ENCODE measurements at places on chromosomes 13 and 19.

- DNase-seq: no peak
Measured at GRCh38 chr19:54203151-54203611, 2.5 kb downstream of the RPS9 start.

DNA sequence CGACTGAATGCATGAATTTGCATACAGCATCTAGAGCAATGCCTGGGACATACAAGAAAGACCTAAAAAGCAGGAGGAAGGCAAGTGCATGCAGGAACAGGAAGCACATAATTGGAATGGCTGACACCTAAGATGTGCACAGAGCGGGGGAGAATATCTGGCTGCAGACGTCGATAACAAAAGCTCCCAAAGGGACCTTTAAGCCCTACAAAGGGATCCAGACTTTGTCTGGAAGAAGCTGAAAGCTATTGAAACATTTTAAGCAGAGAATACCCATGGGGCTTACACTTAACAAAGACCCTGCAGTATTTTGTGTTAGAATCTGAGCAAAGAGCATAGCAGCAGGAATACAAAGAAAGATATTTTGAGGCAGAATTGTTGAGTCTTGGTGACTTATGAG lies 107.4 kb upstream of the CLDN10 start:
- no peak for DNase-seq

DNA sequence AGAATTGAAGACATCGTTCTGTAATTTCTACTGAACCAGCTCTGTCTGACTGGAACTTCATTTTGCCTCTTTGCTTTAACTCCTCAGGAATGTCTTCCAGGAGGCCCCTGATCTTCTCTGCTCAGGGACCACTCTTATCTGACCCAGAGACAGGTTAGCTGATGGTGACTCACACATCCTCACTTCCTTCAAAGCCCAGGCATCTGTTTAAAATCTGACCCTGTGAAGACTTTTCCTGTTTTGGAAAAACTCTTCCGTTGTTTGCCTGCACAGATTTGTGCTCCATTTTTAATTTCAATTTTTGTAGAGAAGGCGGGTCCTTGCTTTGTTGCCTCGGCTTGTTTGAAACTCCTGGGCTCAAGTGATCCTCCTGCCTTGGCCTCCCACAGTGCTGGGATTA lies 1.6 kb downstream of the ARL11 start:
- no peak for DNase-seq

- no peak for DNase-seq
Measured at GRCh38 chr13:96532804-96533203, 442.9 kb downstream of the HS6ST3 start.

DNA sequence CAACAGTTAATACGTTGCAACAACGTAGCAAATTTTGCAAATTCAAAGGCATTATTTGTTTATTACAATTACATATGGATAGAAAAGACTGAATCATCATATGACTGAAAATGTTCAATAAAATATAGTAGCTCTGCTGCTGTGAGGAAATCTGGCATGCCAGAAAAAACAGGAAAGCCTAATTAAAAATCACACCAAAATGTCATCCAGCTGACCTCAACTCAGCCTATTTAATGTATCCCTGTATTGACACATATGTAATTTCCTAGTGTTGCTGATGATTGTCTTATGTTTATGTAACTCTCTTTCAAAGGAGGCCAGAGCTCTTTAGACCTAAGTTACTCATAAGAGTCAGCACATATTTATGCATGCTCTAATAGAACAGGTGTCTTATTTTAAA lies 495.0 kb downstream of the PCDH17 start:
- DNase-seq: no peak

DNA sequence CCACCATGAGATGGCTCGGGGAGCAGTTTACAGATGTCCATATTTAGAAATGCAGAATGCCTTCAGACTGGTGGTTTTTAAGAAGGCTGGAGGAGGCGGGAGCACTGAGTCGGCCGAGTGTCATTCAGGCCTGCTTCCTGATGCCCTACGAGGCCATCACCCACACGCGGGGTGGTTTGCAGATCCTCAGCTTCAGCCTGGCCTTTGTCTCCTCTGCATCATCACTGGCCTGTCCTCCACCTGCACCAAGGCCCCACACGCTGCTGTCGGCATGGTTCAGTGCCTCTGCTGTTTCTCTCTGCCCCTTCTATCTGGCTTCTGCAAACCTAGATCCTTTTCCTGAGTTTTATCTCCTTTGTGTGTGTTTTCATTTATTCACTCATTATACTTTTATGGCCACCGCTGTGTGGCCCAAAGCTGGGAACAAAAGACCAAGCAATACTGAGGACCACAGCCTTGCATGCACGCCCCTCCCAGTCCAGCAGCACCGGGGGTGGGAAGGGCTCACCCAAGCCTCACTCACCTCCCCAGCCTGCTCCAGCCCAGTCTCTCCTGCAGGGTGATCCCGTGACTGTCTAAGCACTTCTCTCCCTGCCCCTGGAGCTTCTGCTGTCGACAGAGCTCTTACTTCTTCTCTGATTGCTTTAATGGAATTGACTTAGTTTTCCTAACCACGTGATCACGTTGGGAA lies 240.8 kb downstream of the TEX29 start:
- no peak for DNase-seq

DNA sequence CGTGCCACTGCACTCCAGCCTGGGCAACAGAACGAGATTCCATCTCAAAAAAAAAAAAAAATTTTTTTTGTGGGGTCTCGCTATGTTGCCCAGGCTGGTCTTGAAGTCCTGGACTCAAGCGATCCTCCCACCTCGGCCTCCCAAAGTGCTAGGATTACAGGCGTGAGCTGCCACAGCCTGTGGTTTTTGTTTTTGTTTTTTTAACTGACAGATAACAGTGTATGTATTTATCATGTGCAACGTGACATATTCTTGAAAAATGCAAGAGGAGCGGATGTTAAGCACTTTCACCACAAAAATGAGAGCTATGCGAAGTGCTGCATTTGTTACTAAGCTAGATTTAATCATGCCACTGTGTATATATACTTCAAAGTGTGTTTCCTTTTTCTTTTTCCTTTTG lies 49.0 kb downstream of the ARHGEF18 start:
- DNase-seq: no peak

GRCh38 chr19:51002542-51003311 lies 1.3 kb upstream of the KLK8 start:
- no peak for DNase-seq

- DNase-seq: no peak
Measured at GRCh38 chr13:22336460-22336859, 665.6 kb downstream of the FGF9 start.

DNA sequence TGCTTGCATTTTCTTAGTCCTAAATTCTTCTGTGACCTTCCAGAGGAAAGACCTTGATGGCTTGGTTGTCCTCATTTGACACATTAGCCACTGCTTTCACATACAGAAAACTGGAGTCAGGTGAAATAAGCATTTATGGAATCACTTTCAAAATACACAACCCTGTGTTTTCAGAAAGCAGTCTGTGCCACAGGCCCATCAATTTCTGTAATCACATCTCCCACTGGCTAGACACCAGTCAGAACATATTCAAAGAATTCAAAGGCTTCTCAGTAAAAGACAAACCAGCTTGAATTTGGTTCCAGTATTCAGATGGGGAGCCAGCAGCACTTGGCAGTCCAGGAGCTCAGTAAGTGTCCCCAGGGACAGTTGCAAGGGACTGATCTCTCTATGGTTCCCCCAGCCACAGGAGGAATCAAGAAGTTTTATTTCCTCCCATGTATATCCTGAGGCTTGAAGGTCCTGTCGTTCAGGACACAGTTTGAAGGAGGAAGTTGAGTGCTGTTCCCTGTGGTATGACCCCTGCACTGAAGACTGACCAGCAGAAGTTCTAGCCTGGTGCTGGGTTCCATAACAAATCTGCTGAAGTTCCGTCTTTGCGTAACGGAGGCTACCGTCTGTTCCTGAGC lies 214.3 kb downstream of the FOXO1 start:
- no peak for DNase-seq

DNA sequence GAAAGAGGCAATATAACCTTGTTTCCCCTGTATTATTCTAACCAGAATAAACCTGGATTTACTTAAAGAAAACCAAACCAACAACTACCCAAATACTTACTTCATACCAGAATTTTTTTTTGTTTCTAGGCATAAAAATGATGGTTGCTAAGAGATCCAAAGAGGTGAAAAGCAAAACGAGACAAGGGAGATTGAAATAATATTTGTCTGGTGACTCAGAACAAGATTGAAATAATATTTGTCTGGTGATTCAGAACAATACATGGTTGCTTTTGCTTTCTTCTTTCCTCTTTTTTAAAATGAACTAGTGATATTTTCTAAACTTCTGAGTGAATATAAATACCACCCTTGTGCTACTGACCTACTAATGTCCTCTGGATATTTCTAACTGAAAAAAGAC lies 592.9 kb downstream of the KCTD12 start:
- no peak for DNase-seq

- no peak for DNase-seq
Measured at GRCh38 chr13:109998684-109999533, 212.5 kb upstream of the IRS2 start.

Data from GM12864 (cell line).